Germinal center (tissue), 1 donor: ENCODE measurements at places on chromosomes 6 and 20.

- DNase-seq, result no peak
These were observed 119.6 kb upstream of the NUP153 start for GRCh38 chr6:17826301-17826700.

- DNase-seq, result no peak
These were observed 110.6 kb upstream of the PTPRK start for GRCh38 chr6:128631031-128631430.

DNA sequence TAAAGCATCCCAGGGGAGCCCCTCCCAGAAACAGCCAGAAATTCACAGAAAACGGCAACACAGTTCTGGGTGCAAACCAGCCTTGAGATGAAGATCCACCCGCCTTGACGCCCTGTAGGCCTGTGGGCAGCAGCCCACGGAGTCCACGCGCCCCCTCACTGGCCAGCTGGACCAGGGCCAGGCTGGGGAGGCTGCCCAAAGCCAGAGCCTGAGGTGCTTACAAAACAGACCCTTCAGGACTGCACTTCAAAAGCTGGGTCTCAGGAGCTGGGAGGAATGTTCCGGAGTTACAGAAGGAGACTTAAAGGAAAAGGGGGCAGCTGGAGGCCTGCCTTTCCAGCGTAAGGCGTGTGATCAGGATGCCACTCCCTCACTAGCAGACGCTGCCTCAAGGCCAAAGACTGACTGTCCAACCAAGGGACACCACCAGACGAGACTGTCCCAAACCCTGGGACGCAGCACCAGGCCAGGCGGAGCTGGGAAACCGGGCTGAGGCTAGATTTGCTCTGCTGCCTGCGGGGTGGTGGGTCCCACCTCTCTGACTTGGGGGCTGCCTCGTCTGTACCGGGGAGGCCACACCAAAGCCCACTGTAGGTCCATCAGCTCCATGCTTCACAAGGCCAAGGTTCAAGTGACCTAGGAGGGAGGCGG lies 48.1 kb downstream of the RRBP1 start:
- DNase-seq, result no peak

- DNase-seq, result no peak
These were observed 66.0 kb upstream of the STX16 start for GRCh38 chr20:58584881-58585752.

DNA sequence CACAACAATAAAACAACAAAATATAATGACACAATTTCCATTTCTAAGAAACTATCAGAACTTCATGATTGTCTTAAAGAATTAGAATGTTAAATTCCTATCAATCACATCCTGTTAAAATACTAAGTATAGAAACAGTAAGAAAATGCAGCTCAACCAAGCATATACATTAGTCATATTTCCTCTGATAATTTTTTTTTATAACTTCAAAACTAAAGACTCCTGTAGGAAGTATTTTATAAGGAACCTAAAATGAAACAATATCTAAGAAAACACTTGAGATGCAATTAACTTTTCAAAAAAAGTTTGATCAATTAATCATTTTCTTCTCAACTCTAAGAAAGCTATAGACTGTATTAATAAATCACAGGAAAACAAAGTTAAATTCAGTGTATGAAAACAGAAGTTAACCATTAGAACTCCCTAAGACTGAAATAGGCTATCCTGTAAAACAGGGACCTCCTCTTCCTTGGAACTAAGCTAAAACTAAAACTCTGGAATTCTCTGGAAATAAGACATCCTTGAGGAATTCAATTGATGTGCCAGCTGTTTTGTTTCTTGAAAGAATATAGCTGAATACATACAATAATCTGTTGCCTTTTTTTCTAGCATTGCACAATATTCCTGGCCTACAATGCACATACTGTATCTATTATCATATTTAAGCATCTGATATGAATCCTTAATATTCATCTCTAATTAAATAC lies 19.8 kb downstream of the FKBP5 start:
- DNase-seq, result no peak
